ENCODE measurements at places on chromosomes 16 and 17.

DNA sequence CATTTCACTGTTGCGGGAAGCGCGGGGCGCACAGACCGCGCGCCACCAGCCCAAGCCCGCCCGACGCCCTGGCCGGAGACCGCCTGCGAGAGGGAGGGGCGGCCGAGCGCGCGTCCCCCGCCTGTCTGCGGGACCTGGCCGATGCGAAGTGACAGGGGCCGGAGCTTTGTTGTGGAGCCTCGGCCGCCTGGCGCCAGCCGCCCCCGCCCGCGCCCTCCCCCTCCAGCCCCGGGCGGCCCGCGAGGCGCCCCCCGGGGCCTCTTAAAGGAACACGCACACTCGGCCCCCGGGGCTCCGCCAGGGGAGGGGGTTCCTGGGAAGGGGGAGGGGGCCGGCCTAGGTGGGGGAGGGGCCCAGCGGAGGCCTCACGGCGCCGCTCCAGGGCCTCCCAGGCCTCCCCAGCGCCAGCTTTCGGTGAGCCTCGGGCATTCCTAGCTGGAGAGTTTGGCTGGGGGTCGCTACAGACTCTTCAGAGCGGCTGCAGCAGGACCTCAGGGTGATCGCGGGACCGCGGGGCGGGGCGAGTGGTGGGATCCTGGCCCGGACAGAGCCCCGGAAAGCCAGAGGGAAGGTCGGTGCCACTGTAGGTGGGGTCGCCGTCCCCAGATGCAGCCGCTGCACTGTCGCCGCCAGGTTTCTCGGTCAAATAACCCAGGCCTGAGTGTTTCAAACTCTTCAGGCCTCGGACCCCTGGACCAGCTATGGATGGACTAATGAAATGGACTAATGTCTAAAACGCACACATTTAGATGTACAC, 2.4 kb upstream of the TBX2 start:
- no peak for DNase-seq

DNA sequence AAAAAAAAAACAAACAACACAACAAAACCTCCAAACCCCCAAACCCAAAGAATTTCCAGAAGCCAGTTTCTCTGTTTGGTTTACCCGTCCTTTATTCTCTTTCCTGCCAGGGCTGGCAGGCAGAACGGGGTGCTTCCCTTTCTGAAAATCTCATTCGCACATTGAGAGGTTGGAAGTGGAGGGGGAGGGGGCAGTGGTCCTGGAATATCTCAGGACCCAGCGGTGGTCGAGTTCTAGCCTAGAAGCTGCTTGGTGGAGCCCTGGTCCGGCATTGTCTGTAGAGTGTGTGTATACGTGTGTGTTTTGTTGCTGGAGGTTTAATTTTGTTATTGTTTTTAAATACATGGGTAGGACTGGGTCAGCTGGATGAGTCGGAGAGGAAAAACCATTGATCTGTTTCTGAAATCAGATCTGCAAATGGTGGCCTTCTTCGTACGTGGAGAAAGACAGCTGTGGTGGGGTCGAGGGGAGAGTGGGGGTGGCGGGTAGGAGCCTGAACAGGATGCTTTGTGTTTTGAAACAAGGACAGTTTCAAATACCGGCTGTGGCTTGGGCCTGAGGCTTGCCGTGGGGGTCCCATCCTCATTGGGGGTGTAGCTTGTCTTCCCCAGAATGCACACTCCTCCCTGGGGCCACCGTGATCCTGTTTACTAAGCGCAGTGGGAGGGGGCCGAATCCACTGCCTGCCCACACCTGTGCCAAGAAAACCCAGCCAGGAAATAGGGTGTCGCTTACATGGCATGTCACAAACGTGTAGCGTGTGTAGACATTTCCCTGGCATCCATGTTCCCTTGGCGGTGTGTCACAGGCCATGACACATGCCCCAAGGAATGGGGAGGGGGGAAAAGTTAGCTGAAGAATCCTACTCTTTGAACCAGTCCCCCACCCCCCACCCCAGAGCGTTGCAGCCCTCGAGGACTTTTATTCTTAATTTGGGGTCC, 1.6 kb downstream of the CMIP start:
- no peak for DNase-seq

- DNase-seq = no peak
These were observed 2.5 kb downstream of the GUCY2D start for GRCh38 chr17:8004899-8005298.

- no peak for DNase-seq
These were observed at the start of gene LPCAT2 for GRCh38 chr16:55508941-55509931. LPCAT2 (plus strand) TSS chr16:55509072; CDS start chr16:55509182, 110 bp downstream.

DNA sequence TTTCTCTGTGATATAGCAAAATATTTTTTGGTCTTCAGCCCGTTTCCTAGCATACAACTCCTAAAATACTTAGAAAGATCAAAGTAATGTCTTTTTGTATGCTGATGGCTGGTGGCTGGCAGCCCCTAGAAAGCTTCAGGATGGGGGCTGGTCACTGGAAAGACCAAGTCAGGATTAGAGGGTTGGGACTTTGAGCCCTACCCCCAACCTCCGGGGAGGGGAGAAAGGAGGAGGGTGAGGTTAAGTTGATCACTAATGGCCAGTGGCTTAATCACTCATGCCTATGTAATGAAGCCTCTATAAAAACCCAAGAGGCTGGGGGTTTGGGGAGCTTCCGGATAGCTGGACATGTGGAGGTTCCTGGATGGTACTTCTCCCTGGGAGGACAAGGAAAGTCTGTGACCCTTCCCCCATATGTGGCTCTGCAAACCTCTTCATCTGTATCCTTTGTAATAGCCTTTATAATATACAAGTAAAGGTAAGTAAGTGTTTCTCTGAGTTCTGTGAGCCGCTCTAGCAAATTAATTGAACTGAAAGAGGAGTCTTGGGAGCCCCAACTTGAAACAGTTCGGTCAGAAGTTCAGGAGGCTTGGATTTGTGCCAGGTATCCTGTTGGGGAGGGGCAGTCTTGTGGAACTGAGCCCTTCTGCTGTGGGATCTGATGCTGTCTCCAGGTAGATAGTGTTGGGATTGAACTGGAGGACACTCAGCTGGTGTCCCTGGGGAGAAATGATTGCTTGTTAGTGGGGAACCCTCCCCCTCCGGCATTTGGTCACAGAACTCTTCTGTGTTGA, 3.5 kb downstream of the SLC7A6 start:
- DNase-seq = no peak

All from activated naive CD8-positive, alpha-beta T cell treated with anti-CD3 and anti-CD28 coated beads, Interleukin-2, amount 50 U/mL, for 16 hours (primary cell).